Activated CD4-positive, alpha-beta T cell treated with anti-CD3 and anti-CD28 coated beads, Interleukin-2, amount 10 ng/mL, durations not matched to agents 7 days and 5 days (primary cell): ENCODE measurements at places on chromosomes 13 and 19.

- no peak for DNase-seq
Observed at GRCh38 chr13:42071672-42072419, 23.4 kb downstream of the DGKH start.

- no peak for DNase-seq
Observed at GRCh38 chr13:21965095-21965494, 294.2 kb downstream of the FGF9 start.

DNA sequence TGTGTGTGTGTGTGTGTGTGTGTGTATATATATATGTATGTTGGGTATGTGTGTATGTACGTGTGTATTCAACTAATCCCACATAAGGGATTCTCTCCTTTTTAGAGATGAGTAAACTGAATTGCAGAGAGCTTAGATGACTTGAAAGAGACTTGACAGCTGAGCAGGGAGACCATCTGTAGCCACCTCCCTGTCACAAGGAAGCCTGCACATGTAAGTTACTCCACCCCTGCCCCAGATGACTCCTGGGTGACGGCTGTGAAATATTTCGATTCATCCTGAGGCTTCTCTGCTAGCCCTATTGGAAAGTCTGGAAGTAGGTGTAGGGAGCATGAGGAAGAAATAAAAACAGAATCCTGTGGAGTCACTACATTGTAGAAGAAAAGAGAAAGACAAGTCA, 480.4 kb downstream of the FOXO1 start:
- DNase-seq = no peak

- DNase-seq = no peak
Observed at GRCh38 chr13:73089213-73089612, 30.4 kb downstream of the KLF5 start.

GRCh38 chr19:18156841-18157464, 4.0 kb downstream of the PIK3R2 start:
- no peak for DNase-seq

- peak; percentile 69 for DNase-seq
Observed at GRCh38 chr19:14556662-14557188, 15.1 kb downstream of the NDUFB7 start.

DNA sequence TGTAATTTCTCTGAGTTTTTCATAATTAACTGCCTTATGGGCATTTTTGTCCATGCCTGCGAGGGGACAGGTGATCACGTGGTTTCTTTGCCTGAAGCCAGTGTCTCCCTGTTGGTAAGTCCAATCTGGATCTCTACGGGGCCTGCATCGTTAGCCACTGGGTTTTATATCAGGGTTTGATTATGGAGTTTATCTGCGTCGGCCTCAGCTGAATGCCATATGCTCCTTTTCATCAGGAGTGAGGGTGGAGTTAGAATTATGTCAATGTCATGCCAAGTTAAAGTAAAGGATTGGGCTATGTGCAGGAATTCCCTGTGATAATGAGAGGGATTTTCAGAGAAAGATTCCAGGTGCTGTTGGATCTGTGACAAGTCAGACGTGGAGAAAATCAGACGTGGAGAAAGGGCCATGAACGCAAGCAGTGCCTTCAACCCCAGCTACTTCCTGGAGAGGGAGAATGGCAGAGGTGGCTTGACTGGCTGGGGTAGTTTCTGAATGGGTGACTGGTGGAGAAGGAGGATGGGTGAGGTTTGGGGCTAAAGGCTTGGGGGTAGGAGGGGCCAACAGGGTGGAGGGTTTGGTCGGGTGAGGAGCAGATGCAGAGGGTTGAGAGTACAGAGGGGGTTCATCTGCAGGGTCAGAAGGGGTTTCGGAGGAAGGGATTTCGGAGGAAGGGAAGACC, 24.3 kb downstream of the TMEM255B start:
- no peak for DNase-seq

GRCh38 chr13:27965343-27965739, 3.8 kb downstream of the CDX2 start:
- no peak for DNase-seq

- no peak for DNase-seq
Observed at GRCh38 chr19:29878973-29879654, 62.9 kb upstream of the URI1 start.

DNA sequence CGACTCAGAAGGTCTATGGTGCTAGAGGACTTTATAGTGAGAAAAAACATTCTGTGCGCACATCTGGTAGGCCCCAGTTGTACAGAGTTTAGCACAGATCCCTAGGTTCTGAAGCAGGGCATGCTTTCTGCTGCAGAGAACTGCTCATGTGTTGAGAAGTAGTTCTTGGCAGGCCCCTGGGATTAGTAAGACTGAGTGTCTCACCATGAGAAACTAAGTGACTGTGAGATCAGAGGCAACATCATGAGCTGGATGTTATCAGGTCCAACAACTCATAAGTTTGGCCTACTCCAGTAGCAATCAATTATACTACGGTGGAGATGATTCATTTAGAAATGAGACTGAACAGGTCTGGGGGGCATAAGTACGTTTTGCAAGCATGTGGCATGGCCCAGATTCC, 507.4 kb upstream of the KLF12 start:
- DNase-seq = no peak

- DNase-seq = no peak
Observed at GRCh38 chr13:59442461-59442860, 721.3 kb downstream of the DIAPH3 start.

GRCh38 chr13:70034286-70034685, 73.3 kb upstream of the ATXN8OS start:
- no peak for DNase-seq

GRCh38 chr13:32825481-32825880, 190.7 kb upstream of the KL start:
- no peak for DNase-seq

- no peak for DNase-seq
Observed at GRCh38 chr19:46384396-46384795, 29.0 kb downstream of the CCDC8 start.

DNA sequence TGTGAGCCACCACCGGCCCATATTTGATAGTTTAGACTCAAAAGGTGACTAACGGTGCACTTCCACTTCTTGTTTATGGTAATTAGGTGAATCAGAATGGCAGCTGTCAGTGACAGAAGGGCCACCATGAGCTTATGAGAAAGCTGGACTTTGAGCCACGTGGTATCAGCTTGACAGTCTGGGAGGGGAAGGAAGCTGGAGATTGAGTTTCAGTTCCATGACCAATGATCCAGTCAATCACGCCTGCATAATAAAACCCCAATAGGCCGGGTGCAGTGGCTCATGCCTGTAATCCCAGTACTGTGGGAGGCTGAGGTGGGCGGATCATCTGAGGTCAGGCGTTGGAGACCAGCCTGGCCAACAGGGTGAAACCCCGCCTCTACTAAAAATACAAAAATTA, 8.2 kb downstream of the EID2B start:
- no peak for DNase-seq

- no peak for DNase-seq
Observed at GRCh38 chr13:113170511-113170910, 12.1 kb downstream of the PROZ start.

GRCh38 chr13:27523346-27524073, 73.1 kb upstream of the MTIF3 start:
- no peak for DNase-seq

DNA sequence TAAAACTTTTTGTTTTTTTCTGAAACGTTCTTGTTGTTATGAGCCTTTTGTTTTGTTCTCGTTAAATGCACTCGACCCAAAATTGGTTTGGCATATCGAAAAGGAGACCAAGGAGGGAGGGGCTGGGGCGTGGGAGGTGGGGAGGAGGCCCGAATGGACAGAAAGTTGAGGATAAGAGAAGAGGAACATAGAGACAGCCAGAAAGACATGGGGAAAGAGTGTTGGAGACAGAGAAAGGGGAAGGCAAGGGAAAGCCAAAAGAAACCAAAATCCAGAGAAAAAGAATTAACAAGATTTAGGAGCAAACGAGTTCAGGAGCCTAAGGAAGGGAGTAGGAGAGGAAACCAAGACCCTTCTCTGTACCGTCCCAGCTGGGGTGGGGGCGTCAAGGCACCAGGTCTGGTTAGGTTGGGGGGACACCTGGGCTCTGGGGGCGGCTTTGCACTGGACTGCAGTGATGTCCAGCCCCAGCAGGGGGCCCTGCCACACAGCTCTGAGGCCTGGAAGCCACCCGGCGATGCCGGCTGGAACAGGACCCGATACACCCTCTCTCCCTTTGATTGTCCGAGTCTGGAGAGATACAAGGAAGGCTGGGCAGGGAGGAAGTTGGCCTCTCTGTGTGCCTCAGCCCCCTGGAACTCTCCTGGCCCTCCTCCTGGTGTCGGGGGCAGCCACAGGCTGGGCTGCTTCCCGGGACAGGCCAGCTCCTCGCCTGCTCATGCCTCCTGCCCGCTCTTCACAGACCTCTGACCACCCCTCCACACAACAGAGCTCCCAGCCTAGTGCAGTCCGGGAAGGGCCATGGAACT, 11.6 kb upstream of the ASF1B start:
- peak; percentile 51 for DNase-seq

DNA sequence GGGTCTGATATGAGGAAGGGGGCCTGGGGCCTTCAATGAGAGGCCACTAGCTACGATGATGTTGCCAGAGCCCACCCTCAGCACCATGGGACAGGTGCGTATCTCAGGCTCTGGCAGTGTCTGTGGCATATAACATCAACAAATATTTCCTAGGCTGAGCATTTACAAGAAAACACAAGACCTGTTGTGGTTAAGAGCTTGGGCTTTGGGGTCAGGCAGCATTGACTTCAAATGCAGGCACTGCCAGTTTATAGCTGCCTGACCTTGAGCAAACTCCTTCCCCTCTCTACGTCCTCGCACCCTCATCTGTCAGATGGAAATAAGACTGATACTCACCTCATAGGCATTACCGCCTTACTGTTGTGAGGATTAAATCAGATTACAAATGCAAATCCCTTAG, 156.0 kb downstream of the KATNAL1 start:
- DNase-seq = no peak

- no peak for DNase-seq
Observed at GRCh38 chr13:110301606-110302553, 5.1 kb downstream of the COL4A1 start.

GRCh38 chr19:17807731-17808316, 12.9 kb downstream of the B3GNT3 start:
- DNase-seq = no peak

- DNase-seq = no peak
Observed at GRCh38 chr19:49433240-49433901, 8.0 kb downstream of the SLC17A7 start.

DNA sequence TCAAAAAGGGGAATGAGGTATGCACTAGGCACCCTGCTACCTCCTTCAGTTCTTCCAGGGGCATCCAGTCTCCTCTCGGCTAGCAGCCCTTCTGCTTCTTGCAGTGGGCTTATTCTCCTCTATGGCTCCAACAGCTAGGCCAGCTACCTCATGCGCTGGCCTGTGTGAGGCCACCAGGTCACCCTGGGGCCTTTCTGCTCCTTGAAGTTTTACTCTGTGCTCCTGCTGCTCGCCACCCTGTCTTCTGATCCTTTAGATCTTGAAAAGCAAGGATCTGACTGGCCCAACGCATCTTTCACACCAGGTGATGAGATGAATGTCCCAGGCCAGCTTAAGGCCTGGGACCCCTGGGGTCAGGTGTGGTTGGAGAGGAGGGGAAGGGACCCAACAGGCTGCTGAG, 66.2 kb downstream of the RUBCNL start:
- no peak for DNase-seq

DNA sequence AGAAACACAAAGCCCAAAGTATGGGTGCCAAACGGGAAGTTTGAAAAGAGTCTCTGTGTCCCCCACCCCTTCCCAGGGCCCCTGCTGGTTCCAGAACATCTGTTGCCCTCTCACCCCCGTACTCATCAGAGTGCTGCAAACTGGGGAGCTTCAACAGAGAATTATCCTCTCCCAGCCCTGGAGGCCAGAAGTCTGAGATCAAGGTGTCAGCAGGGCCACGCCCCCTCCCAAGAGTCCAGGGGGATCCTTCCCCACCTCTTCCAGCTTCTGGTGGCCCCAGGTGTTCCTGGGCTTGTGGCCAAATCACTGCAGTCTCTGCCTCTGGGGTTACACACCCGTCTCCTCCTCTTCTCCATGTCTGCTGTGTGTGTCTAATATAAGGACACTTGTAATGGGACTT, 183.4 kb downstream of the PTPRS start:
- DNase-seq = no peak

- no peak for DNase-seq
Observed at GRCh38 chr19:4678881-4679790, 9.0 kb upstream of the MYDGF start.

DNA sequence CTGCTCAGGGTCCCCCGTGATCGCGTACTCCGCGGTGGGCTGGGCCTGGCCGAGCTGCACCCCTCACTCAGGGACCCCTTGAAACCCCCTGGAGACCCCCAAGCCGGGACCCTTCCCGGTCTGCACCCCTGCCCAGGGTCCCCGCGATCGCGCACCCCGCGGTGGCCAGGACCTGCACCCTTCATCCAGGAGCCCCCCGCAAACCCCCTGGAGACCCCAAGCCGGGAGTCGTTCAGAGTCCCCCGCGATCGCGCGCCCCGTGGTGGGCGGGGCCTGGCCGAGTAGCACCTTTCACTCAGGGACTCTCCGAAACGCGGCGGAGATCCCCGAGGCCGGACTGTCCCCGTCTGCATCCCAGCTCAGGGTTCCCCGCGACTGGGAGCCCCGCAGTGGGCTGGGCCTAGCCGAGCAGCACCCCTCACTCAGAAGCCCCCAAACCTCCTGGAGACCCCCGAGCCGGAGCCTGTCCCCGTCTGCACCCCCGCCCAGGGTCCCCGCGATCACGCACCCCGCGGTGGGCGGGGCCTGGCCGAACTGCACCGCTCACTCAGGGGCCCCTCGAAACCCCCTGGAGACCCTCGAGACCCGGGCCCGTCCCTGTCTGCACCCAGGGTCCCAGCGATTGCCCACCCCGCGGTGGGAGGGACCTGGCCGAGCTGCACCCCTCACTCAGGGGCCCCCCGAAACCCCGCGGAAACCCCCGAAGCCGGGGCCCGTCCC, 748 bp downstream of the LMNB2 start:
- peak; percentile 48 for DNase-seq

DNA sequence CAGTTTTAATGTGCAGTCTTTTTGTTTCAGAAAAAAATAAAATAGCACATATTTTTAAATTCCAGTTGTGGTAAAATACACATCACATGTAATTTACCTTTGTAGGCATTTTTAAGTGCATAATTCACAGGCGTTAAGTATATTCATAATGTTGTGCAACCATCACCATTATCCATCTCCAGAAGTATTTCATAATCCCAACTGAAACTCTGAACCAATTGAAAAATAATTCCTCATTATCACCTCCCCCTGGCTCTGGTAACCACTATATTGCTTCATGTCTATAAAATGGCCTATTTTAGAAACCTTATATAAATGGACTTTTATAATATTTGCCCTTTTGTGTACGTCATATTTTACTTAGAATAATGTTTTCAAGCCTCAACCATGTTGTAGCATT, 756.5 kb upstream of the KLHL1 start:
- no peak for DNase-seq

- no peak for DNase-seq
Observed at GRCh38 chr19:43409415-43409814, 5.3 kb upstream of the TEX101 start.

GRCh38 chr13:30338331-30338851, 31.0 kb upstream of the KATNAL1 start:
- DNase-seq = no peak

DNA sequence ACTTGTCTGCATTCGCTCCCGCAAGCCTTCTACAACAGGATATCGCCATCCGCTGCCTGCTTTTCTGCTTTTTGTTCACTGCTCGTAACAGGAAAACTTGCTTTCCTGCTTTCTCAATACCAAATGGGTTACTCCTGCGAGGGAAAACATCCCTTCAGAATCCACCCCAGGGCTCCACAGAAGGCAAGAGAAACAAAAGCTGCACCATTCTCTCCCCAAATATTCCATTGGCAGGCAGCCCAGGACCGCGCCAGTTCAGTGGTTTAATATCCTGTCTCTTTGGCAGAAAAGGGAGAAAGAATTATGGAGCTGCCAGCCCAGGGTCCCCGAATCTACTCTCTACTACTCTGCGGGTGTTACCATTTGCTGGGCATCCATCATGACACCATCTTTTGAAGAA, 84.7 kb upstream of the DOCK9 start:
- no peak for DNase-seq
